Panc1 (cell line): ENCODE measurements at places on chromosomes 5 and 9. TPM values are rescaled to one million over a fixed set of nuclear protein-coding genes. Genes with fewer than 3 reads are reported as not detected.

- DNase-seq, result no peak
Measured at GRCh38 chr9:75142202-75142601, 53.9 kb downstream of the OSTF1 start.

GRCh38 chr9:110891760-110892159 is 146.5 kb downstream of the LPAR1 start:
- no peak for DNase-seq

DNA sequence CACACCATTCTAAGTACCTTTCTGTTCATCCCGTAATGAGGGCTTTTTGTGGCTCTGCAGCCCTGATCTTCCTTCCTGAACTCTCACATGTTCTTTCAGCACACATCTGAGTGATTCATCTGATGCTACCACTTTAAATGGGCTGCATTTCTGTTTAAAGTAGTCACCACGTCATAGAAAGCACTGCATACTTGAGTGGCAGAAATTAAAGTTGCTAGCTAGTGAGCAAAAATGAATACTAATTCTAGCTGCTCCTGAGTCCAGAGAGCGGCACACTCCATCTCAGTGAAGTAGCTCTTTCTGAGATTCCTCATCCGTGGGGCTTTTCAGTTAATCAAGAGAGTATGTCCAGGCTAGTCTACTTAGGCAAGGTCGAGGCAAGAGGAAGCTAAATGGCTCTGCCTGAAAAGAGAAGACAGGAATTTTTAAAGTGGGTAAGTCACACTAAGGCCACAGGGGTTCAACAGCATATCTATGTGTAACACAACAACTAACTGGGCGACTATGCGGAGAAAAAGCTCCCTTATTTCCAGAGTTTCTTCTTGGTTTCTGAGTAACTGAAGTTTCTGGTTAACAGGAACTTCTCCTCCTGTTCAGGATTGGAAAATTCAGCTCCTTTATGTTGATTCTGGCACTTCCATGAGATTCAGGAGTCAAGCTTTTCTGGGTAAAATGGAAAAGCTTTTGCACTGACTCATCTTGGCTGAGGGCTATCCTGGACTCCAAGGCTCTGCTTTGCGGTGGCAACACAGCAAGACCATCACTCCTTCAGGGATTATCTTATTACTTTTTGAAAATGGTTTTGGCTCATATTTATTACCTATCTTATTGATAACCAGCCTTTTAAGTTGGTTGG is 109.5 kb downstream of the TAF11L14 start:
- no peak for DNase-seq

- DNase-seq, result no peak
Measured at GRCh38 chr9:15274425-15274824, 32.6 kb downstream of the TTC39B start.

DNA sequence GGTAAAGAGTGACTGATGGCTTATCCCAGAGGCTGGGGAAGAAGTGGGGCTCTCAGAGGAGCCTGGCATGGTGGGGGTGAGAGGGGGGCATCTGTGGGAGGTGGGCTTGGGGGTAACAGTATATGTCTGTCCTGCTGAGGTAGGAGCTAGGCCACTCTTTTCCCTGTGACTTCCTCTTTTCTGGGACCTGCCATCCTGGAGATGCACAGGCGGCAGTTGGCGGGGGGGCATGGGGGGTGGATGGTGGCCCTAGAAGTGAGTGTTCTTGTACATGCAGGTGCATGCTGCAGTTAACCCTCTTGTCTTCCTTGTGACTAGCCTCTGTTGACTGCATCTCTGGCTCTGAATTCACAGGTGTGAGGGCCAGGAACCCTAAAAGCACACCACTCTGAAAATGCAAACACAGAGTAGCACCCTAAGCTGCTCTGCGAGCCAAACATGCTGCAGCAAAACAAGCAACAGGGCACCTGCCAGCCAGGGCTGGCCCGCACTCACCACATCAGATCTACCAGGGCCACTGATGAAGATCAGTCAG is 123.8 kb upstream of the SHB start:
- DNase-seq, result no peak

GRCh38 chr9:133973111-133973790 is 18.9 kb downstream of the VAV2 start:
- DNase-seq, result no peak

DNA sequence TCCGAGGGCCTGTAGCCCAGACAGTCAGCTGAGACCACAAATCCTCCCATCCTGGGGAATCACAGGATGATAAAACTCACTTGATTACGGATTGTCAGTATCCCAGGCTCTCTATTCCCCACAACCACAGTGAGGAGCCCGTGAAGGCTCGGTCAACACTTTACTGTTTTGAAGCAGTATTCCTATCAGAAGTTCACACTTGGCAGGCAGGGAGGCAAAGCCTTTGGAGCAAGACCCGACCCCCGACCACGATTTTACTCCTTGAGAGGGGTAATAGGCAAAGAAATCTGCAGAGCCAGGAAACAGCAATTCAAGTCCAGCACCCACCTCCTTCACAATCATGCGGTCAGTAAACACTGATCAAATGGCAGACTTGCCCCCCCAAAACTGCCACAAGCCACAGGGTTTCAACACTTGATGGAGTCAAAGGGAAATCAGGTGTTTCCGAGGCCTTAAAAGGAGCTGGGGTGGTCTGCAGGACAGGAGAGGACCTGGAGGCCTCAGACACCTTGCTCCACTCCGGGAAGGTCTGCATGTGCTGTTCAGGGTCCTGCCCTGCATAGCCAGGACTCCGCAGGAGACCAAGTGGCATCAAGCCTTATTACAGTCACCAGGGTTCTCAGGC is 25.2 kb downstream of the BICD2 start:
- no peak for DNase-seq

DNA sequence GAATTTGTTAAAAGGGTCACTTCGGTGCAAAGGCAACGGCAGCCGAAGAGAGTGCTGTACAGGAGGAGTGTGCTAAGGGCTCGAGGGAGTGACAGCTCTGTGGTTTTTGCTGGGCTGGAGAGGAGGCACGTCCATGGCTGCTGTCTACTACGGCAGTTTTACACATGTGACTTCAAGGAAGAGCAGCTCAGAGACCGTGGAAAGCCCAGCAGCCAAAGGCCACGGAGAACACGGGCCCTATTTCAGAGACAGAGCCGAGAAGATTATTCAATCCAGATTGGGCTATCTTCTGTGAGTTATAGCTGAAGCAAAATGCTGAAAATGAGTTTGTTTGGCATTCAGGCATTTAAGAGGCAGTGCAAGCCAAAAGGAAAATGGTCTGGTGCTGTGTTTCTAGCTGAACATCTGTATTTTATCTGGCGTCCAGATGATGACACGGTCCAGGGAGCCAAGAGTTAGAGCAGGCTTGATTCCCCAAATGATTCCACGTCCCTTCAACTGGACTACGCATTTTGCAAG is 96.4 kb downstream of the RFK start:
- DNase-seq, result no peak

DNA sequence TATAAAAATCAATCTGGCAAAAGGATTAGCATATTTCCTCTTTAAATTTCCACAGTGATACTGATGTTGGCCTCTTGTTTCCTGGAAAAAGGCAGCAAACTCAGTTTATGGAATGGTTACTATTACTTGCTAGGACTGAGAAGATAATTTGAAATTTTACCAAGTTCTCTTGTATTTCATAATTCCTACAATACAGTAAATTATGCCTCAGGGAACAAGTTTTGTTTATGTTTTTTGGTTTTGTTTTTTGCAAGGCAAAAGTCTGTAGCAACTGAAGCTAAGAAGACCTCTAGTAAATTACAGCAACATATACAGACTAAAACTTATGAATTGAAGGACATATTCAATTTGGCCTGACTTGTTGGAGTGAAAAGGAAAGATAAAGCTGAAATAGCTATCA is 30.2 kb upstream of the SLCO6A1 start:
- DNase-seq, result no peak

GRCh38 chr9:38621434-38622287 is 1.3 kb upstream of the ANKRD18A start:
- DNase-seq, result no peak

DNA sequence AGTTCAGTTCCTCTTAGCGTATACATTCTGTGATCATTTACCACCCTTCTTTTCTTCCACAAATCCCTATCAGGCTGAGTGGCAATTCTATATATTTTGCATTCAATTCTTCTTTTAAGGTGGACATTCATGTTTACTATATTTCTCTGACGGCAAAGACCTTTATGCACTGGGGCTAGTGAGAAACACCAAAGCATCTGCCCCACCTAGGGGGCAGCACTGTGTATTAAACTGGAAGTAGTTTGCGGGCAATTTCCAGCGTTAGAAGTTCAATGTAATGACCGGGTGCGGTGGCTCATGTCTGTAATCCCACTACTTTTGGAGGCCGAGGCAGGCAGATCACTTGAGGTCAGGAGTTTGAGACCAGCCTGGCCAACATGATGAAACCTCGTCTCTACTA is 27.9 kb upstream of the FBXL7 start:
- no peak for DNase-seq

- no peak for DNase-seq
Measured at GRCh38 chr9:93459432-93459847, 6.1 kb upstream of the FAM120AOS start.

GRCh38 chr5:148765061-148765460 is 61.4 kb upstream of the ADRB2 start:
- no peak for DNase-seq

DNA sequence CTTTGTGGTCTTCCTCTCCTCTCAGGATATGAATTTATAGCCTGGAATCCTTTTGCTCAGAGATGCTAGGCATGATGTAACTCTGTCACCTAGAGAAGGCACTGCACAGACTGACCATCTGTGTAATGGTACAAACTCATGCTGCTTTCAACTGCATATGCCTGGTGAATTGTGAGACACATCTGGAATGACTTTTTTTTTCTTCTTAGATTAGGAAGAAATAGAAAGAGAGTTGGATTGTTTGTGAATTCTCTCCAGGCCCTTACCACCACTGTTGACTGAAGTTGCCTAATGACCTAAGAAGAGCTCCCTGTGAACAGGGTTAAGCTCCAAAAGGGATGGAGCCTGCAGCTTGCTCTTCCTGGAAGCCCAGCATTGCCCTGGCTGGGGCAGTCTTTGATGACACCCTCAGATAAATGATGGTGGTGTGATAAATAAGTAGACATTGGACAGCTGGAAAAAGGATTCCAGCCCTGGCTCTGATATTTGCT is 47.8 kb upstream of the TRIM32 start:
- no peak for DNase-seq

GRCh38 chr5:127683008-127683407 is 20.2 kb upstream of the CCDC192 start:
- no peak for DNase-seq

DNA sequence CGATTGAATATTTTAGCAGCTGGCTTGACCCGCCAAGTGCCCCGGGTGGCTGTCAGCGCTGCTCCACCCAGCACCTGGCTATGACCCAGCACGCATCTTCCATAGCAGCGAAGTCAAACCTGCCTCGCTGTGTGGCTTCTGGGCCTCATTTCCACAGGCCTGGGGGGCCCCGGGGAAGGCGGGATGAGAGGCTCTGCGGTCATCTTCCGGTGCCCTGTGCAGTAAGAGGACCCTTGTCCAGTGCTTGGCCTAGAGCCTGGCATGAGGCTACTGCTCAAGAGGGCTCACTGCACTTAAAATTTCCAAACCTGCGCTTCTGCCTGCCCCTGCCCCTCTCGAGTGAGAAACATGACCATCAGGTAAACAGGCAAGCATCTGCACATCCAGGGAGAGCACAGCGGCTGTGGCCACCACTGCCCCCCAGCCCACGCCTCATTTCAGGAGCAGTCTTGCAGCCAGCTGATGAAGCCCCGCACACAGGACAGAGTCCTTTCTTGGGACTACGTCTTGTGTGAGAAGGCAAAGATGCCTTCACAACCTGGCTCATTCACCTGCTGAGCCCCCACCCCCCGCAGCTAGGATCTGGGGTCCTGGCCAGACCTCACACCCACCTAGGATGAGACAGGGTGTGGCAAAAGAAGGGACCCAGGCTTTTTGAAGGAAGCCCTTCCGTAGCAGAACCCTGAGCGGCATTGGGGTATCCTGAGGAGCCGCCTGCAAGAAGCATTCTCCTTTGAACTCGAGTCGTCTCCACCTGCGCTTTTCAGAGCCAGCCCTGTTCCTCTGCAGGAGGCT is 69.5 kb upstream of the UNC5A start:
- no peak for DNase-seq

- no peak for DNase-seq
Measured at GRCh38 chr9:133958756-133959155, 33.4 kb downstream of the VAV2 start.

- DNase-seq, result no peak
Measured at GRCh38 chr5:111509119-111509518, 3.2 kb downstream of the STARD4 start.

GRCh38 chr5:82426464-82427154 is 148.5 kb upstream of the RPS23 start:
- DNase-seq, result no peak

GRCh38 chr5:22102823-22103359 is 750.3 kb downstream of the CDH12 start:
- DNase-seq, result no peak

Gene TMC1
- 0.36 TPM for total RNA-seq

Gene PCDHB3
- 0.92 TPM for total RNA-seq

Gene SCGB3A2
- 0.39 TPM for total RNA-seq

Gene RCL1
- total RNA-seq, result 11.2 TPM

Gene ELOVL7
- total RNA-seq, result 2.9 TPM

Gene KLHL3
- total RNA-seq, result 1.9 TPM

Gene ESM1
- not detected for total RNA-seq

Gene RAB14
- total RNA-seq, result 42.7 TPM

Gene GBGT1
- 1.8 TPM for total RNA-seq

Gene CNTRL
- total RNA-seq, result 11.5 TPM

Gene AGXT2
- not detected for total RNA-seq

Gene ERBIN
- 88.4 TPM for total RNA-seq

Gene BTNL8
- not detected for total RNA-seq
